ENCODE measurements at places on chromosomes 12 and 14.
A peak's percentile ranks its signal among the peaks of the same experiment; 100 is the strongest.

GRCh38 chr12:83389237-83389996 is 702.7 kb downstream of the TMTC2 start:
- DNase-seq: no peak

GRCh38 chr12:120996133-120996746 is 17.9 kb downstream of the HNF1A start:
- DNase-seq: no peak

GRCh38 chr14:54653712-54654469 is 87.0 kb downstream of the SAMD4A start:
- no peak for DNase-seq

DNA sequence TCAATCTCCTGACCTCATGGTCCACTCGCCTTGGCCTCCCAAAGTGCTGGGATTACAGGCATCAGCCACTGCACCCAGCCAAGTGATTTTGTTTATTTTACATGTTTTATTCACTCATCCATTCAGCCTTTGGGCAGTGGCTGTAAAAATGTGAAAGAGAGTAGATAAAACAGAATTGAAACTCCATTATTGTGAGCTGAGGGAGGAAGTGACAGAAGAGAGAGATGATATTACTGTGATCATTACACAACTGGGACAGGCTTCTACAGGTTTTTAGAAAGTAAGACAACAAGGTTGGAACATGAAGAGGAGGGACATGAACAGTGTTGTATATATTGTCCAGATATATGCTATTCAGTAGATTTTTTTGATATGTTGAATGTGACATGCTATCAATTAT is 25.0 kb downstream of the CREBL2 start:
- peak; percentile 16 for DNase-seq

GRCh38 chr14:103628221-103628683 is 759 bp upstream of the KLC1 start:
- DNase-seq: peak; percentile 54

GRCh38 chr12:119072440-119072839 is 91.1 kb downstream of the SRRM4 start:
- no peak for DNase-seq

- DNase-seq: no peak
Measured at GRCh38 chr12:104219908-104220404, 4.4 kb downstream of the TXNRD1 start.

GRCh38 chr14:92458136-92459029 is 55.2 kb upstream of the RIN3 start:
- DNase-seq: no peak

- no peak for DNase-seq
Measured at GRCh38 chr14:95531473-95531872, 3.4 kb upstream of the GLRX5 start.

DNA sequence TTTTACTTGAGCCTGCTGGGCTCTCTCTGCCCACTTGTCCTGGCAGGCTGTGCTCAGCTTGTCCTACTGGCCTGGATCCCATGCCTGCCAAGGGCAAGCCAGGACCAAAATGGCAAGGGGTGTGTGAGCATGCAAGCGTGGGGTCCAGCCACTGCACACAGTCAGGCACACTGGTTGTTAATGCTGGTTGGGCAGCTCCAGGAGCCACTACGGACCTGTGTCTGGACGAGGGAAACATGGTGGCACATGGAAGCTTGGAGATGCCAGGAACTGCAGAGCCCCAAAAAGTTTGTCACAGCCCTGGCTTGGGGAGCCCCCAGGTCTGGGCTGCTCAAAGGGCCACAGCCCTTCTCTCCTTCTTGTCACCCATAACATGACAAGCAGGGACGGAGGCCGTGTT is 83.8 kb downstream of the ACSS3 start:
- no peak for DNase-seq

- no peak for DNase-seq
Measured at GRCh38 chr14:100389497-100390104, 66.5 kb downstream of the SLC25A47 start.

DNA sequence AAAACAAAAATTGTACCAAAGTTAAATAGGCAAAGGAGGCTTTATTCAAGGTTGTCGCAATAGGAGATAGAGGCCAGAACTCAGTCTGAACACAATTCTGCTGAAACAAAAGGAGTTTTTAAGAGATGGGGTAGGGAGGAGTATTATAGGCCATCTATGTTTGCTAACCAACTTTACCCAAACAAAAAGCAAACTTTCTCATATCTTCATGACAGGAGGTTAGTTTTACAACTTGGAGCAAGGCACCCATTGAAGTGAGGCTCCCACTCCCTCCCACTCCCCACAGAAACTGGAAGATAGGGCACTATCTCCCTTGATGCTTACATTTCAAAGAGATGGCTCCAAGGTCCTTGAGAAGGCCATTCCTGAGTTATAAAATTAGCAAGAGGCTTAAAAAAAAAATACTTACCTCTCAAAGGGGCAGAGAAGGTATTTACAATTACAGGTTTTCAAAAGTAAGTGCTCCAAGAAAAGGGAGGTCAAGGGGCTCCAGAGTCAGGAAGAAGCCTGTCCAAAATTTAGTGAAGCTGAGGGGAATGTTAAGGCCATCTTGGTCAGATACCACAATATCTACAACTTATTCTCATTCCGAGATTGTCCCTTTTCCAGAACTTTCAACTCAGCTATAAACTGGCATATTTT is 84.4 kb upstream of the DHRS4 start:
- no peak for DNase-seq

DNA sequence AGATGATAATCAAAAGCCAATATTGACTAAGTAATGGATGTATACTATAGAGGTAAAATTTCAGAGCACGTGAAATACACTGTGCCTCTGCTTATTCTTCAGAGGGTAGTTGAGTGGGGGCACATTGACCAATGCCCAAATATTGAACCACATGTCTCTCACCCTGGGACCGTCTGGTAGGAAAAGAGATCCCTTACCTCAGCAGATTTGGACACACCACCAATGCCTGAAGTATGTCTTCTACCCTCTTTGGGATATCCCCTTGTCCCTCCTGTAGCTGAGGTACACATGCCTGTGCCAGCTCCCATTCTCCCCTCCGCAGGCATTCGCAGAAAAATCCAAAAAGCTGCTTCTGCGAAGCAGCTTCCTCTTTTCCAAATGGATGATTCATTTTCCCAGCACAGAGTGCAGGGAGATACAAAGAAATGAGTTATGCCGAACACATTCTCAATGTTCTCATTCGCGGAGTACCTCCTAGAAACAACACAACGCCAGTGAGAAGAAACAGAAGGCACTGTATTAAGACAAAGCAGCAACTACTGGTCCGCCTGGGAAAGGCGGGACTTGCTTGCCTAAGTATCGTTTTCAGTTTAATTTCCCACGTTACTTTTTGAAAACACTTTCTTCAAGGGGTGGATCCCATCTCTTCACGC is 691 bp downstream of the ZFYVE26 start:
- DNase-seq: peak; percentile 18

- no peak for DNase-seq
Measured at GRCh38 chr12:103175625-103176024, 218.2 kb downstream of the ASCL1 start.

- DNase-seq: peak; percentile 52
Measured at GRCh38 chr12:101414533-101415119, 7.1 kb upstream of the ARL1 start.

DNA sequence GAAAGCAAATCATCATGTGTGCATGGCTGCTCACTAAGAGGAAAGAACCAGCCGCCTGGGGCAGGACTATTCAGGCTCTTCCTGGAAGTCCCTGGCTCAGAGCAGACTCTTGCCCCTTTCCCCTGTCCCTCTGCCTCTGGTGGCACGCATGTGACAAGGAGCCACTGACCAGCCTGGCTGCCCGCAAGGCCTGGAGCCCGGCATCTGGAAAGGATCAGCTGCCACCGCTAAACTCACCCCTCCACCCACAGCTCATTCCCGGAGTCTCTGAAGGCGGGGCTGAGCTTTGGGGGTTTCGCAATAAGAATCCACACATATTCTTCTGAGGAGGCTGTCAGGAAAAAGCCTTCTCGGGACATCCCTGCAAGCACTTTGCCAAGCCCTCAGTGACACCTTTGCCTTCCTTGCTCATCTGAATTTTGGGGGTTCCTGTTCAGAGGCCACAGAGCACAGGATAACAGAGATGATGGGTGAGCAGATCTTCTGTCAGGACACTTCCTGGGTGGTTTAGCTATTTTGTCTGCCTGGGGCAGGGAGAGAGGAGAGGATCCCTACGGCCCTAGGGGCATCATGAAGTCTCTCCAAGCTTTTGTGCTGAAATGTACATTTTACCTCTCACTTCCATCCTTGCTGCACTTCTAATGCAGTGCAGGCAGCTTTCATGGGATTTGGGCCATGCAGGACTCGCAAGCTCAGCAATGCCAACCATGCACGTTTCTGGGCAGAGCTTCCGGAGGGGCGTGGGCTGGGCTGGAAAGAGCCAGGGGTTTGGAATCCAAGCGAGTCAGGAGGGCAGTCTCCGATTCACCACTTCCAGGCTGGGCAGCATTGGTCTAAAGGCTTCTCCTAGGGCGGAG is 124.8 kb upstream of the MAP1LC3B2 start:
- no peak for DNase-seq

DNA sequence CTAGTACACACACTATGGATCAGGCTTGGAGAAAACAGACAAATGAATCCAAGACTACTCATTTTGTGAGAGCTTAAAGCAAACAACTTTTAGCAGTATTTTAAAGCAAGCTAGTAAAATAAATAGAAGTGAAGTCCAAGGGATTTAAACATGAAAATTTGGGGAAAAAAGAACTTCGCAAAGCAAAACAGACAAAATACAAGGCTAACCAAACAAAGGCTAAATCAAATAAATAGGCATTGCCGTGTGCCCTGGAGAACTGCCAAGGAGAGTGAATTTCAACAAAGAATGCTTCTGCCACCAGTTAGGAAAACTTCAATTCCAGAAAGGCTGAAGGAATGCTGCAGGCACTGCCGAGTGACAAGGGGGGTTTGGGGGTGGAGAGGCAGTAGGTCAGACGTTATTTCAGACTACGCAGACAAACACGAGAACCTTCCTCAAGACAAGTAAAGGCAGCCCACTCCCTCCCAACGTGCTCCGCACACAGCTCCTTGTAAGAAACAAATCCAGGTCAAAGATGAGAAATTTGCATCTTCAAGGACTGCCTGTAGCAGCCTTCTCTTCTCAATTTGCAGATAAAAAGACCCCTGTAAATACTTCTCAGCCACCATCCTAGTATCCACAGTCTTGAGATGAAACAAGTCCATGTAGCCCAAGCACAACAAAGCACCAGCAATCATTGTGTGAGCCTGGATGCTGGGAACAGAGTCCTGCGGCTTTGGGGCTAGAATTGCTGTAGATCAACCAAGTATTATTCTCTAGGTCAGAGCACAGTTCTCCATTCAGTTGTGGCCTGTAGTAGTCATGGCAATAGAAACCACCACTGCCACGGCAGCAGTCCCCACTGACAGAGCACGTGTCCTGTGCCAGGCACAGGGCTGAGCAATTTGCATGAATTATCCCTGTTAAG is 43.3 kb downstream of the EFCAB11 start:
- no peak for DNase-seq

GRCh38 chr12:14396071-14396470 is 30.6 kb downstream of the ATF7IP start:
- no peak for DNase-seq

DNA sequence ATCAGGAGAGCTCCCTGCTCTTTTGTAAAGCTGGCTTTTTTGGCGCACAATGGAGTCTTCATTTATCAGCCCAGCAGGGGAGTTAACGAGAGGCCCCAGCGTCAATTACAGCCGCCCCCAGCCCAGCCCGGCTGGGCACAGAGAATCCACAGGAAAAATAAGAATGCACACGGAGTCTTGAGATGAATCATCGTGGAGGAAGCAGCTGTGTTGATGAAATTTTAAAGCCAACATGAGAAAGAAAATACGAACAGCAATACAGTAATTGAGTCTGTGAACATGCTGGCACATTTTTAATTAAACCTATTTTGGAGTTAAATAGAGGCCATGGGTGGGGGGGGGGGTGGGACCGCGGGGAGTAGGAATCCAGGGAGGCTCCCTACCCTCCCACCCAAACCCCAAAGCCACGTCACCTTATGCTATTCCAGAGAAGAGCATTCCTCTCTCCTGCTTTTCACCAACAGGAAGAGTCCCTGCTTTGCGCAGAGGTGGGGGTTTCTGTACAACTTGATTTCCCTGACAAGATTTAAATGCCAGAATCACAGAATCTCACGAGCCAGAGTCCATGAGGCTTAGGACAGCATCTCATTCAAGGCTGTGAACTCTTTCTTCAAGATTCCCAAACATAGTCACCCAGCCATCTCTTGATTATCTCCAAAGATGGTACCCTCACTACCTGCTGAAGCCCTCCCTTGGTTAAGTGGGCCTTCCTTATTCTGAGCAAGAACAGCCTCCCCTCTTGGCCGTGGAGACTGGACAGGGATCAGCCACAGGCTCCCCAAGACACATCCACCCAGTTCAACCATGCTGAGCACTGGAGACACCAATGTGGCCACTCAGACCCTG is 50.3 kb downstream of the CCNK start:
- no peak for DNase-seq

DNA sequence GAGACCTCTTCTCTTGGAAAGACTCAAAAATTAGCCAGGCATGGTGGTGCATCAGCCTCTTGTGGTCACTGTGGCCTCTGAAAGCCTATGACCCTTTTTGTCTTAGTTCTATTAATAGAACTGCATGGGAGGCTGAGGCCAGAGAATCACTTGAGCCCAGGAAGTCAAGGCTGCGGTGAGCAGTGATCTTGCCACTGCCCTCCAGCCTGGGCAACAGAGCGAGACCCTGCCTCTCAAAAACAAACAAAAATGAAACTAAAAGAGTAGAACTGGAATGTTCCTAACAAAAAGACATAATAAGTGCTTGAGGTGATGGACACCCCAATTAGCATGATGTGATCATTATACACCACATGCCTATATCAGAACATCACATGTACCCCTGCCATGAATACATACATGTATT is 197.0 kb upstream of the EEA1 start:
- no peak for DNase-seq

DNA sequence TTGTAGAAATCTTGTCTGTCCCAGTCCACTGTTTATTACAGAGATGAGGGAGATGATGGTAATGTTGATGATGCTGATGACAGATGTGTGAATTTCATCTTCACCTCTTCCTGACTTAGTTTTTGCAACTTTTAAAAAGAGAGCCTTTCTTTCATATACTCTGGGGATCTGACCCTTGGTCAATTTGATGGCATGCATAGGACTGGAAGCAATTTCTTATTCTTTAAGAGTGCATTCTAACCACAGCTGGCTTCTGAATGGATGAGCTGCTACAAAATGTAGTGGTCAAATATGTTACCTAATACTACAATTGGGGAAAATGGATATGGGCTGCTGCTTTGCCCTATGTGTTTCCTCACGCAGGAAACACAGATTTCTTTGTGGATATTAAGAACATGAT is 80.8 kb downstream of the MYRFL start:
- no peak for DNase-seq

GRCh38 chr12:124827588-124828184 is 36.0 kb downstream of the SCARB1 start:
- DNase-seq: no peak

DNA sequence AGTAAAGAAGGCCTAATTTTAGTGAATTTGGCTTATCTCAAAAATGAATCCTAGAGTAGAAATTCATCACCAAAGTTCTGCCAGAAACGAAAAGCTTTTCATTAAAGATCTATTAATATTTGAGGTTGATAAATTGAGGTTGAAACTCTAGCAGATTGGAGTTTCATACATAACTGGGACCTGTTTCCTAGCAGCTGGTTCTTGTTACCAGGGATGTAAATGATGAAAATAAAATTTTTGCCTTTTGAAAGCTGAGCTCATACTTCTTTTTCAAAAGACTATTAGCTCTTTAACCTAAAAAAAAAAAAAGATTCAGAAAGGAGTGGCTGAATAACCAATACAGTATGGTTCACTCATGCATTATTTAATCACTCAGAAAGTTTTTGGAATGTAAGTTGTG is 98.3 kb downstream of the PTGER2 start:
- no peak for DNase-seq

- DNase-seq: no peak
Measured at GRCh38 chr14:51652168-51653078, 713 bp downstream of the FRMD6 start.

Measured in B cell (primary cell).